ENCODE measurements at places on chromosomes 11 and 22.

DNA sequence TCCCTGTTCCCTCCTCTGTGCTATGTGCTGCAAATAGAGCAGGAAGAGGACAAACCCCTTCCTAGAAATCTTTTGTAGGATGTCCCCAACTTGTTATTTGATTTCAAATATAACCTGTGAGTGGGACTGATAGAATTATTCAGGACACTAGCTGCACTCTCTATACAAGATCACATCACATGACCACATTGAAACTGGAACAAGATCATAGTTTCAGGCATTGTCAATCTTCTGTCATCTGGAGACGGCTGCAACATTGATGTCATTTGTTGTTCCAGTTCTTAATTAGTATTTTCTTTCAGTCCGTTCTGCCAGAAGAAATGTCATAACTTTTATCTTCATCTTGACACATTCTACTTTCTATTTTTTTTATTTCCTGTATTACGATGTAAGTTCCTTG lies 89.3 kb downstream of the GRIA4 start:
- DNase-seq, result no peak

GRCh38 chr22:26072621-26073020 lies 96.6 kb upstream of the SEZ6L start:
- no peak for DNase-seq

- DNase-seq, result no peak
These were observed 1.5 kb downstream of the YPEL4 start for GRCh38 chr11:57647960-57648800.

DNA sequence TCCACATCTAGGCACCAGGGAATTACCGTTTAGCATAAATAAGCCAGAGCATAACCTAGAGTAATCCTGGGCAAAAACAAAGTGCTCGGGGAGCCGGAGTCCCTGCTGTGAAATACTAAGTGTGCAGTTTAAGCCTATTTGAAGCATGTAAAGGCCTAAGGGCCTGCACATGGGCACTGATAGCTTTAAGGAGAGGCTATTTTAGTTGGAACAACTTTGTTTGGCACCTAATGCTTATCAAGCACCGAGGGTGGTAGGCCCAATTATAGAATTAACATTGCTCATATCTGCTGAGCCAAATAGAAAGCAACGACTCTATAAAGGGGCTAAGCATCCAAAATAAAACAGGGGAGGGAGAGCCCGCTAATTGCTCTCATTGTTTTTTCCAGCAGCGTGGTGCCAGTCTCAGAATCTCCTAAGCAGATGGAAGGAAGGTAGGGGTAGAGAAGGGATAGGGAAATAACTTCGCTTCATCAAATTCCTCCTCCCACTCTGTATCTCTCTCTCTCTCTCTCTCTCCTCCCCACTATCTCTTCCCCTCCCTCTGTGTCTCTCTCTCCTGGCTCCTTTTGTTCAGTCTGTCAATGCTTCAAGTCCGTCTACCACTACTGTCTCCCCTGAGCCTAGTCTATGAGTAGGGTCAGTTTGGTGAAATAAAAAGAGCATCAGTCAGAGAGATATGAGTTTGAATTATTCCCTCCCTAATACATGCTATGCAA lies 292.8 kb downstream of the NXPE2 start:
- DNase-seq, result no peak

DNA sequence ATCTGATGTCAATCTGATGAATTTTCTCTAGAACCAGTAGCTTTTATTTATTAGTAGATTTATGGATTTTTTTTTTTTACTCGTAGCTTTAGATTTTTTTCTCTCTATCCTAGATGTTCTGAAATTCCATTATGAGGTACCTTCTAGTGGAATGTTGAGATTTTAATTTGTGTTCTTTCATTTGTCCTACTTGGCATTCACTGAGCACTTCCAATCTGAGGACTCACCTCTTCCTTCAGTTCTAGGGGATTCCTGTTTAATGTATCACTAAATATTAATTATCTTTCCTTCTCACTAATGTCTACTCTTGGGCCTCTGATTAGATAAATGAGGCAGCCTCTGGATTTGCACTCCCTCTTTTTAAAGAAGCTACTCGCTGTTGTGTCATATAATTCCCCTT lies 40.2 kb upstream of the WNT7B start:
- no peak for DNase-seq

DNA sequence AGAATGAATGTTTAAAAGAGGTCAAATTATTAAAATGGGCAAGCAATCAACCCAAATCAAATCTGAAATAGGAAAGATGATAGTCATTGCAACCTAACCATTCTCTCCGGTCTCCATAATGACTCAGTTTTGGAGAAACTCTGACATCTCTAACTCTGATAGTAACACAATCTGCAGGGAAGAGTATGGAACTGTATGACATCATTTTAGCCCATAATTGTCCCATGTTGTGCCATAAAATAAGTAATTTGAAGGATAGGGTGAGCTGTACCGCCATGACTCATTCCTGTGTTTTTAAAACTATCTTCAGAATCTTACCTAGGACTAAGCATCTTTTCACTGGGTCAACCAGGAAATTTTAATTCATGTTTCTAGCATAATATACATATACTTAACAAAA lies 350.8 kb downstream of the DLG2 start:
- no peak for DNase-seq

GRCh38 chr11:61587951-61588727 lies 7.3 kb upstream of the SYT7 start:
- DNase-seq, result peak; percentile 11

DNA sequence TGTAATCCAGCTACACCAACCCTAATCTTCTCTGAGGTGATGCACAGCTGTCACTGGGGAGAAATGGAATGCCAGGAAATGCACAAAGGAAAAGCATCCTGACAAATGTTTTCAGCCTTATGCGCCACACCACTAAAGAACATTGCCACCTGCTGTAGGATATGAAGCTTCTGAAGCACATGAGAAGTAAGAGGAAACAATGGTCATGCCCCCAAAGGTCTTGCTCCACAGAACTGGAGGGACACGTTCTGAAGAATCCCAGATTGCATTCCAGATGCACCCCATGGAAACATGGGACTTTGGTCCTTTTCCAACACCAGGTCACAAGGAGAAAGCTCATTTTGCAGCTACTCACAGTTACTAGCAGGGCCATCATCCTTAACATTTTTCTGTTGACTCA lies 48.7 kb upstream of the ZBED5 start:
- no peak for DNase-seq

- no peak for DNase-seq
These were observed 32.3 kb upstream of the SORL1 start for GRCh38 chr11:121419836-121420235.

DNA sequence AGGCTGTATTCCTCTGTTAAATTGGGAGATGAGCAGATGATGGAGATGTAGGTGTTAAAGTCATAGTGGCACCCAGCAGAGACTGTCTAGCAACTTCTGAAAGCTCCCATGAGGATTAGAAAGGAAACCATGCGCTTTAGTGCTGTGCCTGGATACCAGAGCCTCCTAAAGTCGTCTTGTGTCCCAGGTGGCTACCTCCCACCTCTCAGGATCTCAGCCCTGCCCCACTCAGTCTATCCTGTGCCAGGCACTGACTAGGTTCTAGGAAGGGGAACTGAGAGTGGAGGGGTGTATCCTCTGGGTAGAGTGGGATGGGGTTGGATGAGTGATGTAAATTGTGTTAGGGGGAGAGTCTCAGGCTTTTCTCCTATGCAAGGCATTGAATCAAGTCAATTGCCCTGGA lies 60.2 kb downstream of the KIAA1671 start:
- DNase-seq, result no peak

DNA sequence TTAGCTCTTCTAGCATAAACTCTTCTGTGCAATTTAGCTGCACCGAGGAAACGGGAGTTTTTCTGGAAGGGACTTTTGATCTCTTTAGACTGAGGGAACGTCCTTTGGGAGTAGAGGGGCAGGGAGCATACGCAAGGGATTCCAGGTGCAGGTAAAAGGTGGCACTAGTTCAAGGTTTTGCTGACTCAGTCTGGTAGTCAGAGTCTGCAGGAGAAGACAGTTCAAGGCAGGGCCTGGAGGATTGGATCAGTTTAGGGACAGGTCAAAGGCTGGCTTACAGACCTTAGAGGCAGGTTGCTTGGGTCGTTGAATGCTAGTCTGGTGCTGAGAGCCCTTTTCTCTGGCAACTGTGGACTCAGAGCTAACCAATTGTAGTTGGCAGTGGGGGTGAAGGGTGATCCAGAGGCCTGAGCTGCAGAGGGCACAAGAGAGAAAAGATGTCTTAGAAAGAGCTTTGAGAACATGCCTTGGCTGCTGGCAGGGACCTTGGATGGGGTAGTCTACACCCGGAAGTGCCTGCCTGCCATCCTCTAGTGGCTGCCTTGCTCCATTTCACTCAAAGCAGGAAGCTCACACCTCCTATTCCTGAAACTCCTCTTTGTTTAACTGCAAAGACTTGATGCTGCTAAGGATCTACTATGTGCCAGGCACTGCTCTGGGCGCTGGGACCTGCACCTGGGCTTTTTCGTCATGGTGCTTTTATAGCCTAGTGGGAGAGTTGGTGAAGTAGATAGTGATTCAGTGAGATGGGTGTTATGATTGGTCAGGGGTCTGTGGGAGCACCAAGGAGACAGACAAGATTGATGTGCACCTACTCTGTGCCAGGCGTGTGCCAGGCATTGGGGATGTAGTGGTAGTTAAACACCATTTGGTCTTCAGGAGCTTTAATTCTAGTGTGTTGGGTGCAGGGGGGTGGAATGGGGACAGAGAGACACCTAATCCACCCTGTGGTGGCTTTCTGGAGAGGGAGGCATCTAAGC lies 17.1 kb downstream of the MIAT start:
- no peak for DNase-seq

DNA sequence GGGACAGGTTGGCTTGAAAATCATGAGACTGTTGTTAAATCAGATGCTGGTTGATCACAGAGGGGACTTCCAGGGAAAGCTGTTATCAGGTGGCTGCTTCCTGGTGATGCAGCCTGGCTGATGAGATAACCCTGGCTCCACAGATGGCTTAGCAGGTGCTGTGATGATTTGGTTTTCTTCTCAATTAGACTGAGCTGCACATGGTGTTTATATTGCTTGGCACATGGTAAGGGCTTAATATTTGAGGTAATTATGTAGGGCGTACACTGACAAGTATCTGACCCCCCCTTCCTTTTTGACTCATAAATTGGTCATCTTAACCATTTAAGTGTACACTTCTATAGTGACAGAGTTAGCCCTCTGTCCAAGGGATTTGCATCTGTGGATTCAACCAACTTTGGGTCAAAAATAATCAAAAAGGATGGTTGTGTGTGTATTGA lies 7.0 kb downstream of the RPS3 start:
- no peak for DNase-seq

GRCh38 chr11:47786373-47786772 lies 19.2 kb upstream of the FNBP4 start:
- peak; percentile 70 for DNase-seq

GRCh38 chr22:19879992-19880785 lies 25.5 kb upstream of the GNB1L start:
- DNase-seq, result no peak

GRCh38 chr22:41857155-41857859 lies 24.4 kb downstream of the SREBF2 start:
- DNase-seq, result peak; percentile 23

Measured in DMS79 (cell line).